ENCODE measurements at places on chromosomes 12 and 14.

DNA sequence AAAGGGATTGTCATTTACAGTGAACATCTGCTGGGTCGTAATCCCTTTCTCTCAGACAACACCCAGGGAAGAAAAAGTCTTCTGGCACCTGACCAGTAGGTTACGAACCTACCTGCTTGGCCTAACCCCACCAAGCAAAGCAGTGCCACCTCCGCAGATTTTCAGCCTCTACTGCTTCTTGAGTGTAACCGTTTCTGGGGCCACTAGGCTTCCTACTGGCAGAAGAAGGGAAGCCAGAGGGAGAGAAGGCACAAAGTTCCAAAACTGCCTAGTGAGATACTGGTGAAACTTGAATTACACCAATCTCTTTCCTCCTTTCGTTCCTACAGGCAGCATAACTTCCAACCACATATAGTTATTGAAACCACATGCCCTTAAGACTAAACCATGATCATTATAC is 383.6 kb downstream of the BCAT1 start:
- DNase-seq = no peak

GRCh38 chr12:99618657-99619056 is 28.9 kb upstream of the GARIN6 start:
- no peak for DNase-seq

GRCh38 chr12:1798641-1799020 is 21.7 kb upstream of the LRTM2 start:
- DNase-seq = no peak

DNA sequence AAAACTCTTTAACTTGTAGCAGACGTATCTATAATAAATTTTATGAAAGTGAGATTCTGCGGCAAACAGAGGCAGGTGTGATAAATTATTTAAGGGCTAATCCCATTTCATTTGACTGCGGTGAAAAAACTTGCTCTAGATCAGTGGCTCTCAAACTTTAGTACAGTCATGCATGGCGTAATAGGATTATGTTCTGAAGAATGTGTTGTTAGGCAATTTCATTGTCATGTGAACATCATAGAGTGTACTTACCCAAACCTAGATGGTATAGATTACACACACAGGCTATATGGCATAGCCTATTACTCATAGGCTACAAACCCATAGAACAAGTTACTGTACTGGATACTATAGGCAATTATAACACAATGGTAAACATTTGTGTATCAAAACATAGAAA is 83.7 kb downstream of the HEATR5A start:
- no peak for DNase-seq

- no peak for DNase-seq
Measured at GRCh38 chr14:105421723-105422615, 2.3 kb downstream of the MTA1 start.

DNA sequence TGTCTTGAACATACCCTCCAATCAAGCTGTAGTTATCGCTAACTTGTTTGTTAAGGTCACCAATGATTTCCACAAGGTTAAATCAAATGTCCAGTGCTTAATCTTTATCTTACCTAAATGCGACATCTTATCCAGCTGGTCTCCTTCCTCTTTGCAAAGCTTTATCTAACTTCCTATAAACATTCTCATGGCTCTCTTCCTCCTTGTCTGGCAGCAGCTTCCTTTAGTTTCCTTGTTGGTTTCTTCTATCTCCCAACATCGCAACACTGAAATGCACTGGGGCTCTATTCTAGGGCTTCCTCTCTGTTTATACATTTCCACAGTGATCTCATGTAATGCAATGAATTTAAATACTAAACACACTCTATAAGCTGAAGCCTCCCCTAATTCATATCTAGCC is 28.7 kb downstream of the UBE2N start:
- no peak for DNase-seq

DNA sequence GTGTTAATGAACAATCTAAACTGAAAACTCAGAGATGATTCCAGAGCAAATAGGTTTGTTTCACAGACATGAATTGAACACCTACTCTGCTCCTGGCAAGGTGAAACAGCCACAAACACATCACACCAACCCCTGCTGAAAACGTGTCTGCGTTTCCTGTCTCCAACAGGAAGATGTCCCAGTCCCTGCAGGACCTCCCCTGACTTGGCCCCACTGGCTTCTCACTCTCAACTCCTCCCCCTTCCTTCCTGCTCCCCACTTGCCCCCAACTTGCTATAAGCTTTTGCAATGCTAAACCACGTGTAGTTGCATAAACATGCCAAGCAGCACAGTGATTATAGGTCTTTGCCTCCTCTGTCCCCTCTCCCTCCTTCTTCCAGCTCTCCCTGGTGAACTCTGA is 567.6 kb downstream of the BCL11B start:
- DNase-seq = no peak

All from HS-27A (cell line).